ENCODE measurements at places on chromosomes 2 and 18.

- DNase-seq, result no peak
Measured at GRCh38 chr18:44803019-44803650, 122.4 kb downstream of the SETBP1 start.

GRCh38 chr2:71069376-71069775 is 928 bp downstream of the NAGK start:
- no peak for DNase-seq

- no peak for DNase-seq
Measured at GRCh38 chr18:56038171-56039030, 450.4 kb upstream of the TCF4 start.

- no peak for DNase-seq
Measured at GRCh38 chr2:13009027-13009642, 292.4 kb downstream of the TRIB2 start.

DNA sequence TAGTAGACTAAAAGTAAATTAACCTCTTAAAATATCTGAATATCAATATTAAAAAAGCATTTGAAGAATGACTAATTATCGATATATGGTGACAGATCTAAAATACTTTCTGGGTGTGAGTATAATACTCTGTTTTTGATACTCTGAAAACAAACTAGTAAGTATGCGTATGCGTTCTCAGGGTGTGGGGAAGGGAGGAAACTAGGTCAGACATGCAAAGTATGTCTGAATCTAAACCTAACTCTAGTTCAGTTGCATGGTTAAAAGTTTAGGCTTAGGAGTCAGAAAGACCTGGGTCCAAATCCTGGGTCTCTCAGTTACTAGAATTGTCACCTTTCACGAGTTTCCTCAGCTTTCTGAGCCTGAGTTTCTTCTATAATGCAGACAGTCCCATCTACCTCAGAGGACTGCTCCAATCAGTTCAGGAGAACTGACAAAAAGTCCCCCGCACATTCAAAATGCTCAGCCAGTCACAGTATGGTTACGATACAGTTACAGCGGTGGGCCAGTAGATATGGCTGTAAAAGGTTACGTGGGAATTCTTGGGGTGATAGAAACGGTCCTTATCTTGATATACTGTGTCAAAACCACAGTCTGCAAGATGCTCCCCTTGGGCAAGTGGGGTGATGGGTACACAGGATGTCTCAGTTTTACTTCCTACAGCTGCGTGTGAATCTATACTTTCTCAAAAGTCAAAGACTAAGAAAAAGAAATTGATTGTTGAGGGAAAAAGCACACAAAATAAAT is 29.2 kb downstream of the UNC50 start:
- DNase-seq, result no peak

All from stimulated activated CD8-positive, alpha-beta memory T cell treated with anti-CD3 and anti-CD28 coated beads, Interleukin-2, amount 100 ng/mL, for 1 hour (primary cell).